ENCODE measurements at places on chromosomes 3 and 15.

DNA sequence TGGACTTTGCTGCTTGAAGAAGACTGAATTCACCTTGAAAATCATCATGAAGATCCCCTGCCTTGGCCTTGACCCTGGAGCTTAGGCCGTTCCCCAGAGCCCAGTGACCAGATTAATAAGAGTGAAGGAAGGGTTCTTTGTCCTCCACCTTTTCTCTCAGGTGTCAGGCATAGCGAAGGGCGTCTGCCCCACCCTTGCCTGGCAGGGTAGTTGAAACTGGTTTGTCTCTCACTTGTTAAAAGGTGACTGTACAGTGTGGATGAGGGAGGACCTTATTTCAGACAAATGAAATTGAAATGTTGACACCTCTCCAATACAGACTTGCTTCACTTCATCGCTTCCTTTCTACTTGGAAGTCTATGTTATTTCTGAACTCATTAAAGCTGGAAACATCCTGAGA lies 223.7 kb upstream of the BHLHE40 start:
- no peak for DNase-seq

DNA sequence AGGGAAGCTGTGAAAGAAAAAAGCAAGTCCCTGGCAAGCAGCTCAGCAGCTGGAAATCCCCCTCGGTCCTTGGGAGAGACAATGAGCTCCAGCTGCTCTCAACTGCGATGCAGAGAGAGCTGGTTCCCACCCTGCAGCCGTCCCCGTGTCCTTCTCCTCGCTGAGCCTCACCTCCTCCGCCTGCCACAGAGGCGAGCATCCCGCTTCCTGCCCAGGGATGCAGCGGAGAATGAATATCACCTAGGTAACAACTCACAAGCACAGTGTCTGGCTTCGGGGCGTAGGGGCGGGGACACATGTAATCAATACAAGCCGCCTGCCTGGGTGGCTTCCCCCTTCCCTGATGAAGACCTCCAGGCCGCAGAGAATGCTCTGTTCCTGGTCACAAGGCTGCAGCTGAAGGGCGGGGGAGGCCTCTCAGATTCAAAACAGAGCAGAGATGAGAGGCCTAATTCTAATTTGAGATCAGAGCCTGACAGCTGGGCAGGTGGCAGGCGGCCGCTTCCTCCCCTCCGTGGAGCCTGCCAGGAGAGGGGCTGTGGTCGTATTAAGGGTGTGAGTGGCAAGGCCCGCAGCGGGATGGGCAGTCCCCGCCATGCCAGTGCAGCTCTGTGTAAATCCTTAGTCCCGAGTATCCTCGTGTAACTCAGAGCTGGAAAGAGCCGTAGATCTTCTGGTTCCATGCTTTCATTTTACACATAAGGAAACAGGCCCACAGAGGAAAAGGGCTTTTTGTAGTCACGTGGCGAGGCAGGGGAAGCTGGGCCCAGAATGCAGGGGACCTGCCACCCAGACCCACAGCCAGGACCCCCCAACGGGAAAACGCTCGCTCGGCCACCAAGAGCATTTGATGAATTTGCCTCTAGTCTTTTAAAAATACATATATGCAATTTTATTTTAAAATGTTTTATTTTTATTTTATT lies 24.3 kb downstream of the ZDHHC19 start:
- DNase-seq, result no peak

- DNase-seq, result no peak
Measured at GRCh38 chr3:194468086-194468485, 18.7 kb downstream of the ATP13A3 start.

DNA sequence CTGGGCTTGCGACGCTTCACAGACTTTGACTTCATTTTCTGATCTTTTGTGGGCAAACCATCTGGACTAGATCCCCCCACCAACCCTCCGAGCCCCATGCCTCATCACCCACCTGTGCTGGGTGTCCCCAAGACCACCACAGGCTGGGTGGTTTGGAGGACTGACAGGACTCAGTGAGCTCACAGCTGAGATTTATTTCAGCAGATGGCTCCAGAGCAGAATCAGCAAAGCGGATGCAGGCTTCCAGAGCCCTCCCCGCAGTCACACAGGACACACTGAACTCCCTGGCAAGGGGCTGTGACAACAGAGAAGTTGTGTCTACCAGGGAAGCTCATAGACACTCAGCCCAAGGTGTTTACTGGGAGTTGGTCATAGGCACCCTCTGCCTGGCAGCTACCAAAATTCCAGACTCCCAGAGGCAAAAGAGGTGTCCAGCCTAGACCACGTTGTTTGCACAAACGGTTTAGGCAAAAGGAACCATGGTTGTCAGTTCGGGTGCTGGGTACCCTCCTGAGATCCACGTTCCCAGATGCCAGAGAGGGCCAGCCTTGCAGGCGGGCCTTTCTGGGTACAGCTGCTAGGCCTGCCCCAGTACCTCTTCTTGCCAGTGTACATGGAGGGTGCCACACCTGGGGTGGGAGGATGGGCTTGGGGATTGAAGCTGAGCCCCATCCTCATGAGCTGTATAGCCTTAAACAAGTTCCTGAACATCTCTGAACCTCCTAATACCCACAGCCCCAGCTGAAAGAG lies 170.3 kb downstream of the NSMCE3 start:
- DNase-seq, result no peak

DNA sequence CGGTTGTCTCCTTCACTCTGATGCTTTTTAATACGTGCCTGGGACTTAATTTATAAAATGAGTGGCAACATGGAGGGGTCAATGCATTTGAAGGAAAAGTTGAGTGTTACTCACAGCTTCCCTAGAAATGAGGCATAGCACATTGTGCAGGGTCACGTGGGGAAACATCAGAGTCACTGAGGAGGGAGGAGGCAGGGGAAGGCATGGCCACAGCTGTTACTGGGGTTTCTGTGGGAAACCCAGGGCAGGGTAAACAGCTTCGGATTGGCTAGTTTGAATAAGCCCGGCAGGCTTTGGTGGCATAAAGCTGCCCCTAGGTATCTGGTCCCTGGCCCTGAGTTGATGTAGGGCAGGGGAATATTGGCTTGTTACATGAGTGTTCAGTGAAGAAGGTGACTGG lies 98.9 kb upstream of the ST8SIA2 start:
- DNase-seq, result no peak

DNA sequence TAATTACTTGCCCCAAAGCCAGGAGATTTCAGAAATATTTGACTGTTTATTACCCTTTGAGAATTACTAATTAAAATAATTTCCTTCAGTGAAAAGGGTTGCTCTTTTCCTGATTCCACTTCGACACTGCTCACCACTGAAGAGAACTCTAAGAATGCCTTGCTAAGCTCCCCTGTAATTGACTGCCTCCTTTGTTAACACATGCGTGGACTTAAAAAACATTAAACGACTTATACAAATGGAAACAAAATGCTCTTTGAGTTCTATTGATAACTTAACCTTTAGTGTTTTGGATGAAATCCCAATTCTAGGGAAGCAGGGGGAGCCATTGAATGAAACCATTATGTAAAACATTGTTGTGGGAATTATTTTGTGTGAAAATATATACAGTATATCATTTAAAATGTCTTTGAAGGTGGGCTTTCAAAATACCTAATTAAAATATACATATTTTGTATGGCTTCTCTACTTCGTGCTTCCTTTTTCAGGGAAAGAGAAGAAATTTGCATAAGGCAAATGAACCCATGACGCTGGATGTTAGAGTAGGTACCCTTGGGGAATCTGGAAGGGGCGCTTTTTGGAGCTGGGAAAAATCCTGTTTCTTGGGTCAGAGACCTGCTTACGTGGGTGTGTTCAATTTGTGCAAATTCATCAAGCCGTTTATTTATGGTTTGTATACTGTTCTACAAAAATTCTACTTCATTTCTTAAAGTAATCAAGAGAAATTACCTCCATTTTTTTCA lies 64.2 kb downstream of the WWTR1 start:
- no peak for DNase-seq

- DNase-seq, result no peak
Measured at GRCh38 chr3:142990721-142991120, 10.6 kb upstream of the U2SURP start.

DNA sequence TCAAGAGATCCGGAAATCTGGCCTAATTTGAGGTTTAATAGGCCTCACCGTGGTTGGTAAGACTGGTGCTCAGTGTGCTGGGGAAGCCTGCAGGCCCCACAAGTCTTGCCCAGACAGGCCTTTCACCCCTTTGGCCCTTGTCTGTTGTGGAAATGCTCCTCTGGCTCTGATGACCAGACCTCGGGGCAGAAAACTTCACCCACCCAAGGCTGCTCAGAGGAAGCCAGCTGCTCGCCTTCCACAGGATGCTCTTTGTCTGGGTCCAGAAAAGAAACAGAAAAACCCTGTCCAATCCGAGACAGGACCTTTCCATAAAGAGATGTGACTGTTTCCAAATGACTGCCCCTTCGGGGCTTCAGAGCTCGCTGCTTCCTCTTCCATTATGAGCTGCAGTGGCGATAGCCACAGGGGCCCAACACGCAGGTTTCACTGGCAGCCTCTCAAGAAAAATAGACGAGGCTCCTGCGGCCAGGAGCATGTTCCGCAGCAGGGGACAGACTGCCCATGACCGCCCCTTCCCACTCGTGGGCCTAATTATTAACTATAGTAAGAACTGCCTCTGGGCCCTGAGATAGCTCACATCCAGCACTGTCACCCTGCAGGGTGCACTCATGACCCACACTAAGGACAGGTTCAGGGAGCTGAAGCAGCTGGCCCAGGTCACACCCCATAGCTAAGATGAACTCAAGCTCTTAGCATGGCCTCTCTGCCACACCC lies 6.8 kb upstream of the SNX22 start:
- DNase-seq, result no peak

DNA sequence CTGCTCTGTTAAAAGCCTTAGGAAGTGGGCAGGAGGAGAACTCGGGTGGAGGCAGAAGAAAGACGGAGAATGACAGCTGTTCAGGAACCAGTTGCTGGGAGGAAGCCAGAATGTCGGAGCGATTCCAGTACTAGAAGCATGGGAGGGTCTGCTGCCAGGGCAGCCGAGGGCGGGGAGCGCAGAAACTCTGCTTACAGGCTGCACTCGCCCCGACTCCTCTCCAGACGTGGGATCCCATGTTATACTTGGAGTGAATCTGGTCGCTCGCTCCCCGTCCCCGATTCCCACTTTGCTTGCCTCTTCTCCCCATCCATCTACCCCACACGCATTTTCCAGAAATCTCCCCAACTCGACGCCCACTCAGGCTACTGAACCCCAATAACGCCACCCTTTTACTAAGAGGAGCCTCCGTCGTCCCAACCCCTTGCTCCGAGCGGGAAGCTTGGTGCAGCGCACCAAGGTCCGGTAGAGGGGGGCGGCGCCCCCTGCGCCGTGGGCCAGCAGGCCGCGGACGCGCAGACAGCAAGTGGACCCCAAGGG lies 665 bp downstream of the GATM start:
- no peak for DNase-seq

GRCh38 chr3:171183042-171183441 lies 156.5 kb upstream of the SLC2A2 start:
- no peak for DNase-seq

- DNase-seq, result no peak
Measured at GRCh38 chr3:124496061-124496460, 234.2 kb upstream of the UMPS start.

- DNase-seq, result no peak
Measured at GRCh38 chr3:123678108-123678511, 93.3 kb upstream of the HACD2 start.

DNA sequence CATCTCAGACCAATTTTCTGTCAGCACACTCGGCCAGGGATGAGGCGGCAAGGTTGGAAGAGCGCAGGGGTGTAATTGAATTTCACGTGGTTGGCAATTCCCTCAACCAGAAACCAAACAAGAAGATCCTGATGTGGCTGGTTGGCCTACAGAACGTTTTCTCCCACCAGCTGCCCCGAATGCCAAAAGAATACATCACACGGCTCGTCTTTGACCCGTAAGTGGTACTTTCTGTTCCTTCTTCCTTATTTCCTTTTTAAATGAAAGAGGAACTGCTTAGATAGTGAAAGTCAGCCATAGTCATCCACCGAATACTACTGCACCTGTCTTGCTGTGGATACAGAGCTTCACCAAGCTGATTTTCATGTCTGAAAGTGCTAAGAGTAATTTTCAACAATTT lies 60.1 kb downstream of the SGO1 start:
- no peak for DNase-seq

GRCh38 chr15:66852064-66852905 lies 150.2 kb downstream of the SMAD6 start:
- DNase-seq, result no peak

DNA sequence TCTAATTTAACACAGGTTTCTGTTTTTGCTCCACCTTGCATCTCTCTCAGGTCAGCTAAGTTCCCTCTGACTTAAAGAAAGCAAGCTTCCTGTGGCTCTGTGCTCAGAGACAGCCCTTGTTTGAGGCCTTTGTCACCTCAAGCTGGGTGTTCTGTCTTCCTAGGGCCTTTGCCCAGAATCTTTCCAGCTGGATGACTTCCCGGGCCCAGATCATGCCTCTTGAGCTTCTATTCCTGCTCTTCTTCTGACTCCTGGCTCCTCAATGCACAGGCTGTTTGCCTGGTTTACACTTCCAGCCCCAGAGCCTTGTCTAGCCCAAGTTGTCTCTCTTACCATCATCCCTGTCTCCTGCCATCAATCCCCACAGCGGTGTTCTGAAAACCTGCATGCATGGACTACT lies 300.6 kb downstream of the VPS13C start:
- DNase-seq, result no peak

DNA sequence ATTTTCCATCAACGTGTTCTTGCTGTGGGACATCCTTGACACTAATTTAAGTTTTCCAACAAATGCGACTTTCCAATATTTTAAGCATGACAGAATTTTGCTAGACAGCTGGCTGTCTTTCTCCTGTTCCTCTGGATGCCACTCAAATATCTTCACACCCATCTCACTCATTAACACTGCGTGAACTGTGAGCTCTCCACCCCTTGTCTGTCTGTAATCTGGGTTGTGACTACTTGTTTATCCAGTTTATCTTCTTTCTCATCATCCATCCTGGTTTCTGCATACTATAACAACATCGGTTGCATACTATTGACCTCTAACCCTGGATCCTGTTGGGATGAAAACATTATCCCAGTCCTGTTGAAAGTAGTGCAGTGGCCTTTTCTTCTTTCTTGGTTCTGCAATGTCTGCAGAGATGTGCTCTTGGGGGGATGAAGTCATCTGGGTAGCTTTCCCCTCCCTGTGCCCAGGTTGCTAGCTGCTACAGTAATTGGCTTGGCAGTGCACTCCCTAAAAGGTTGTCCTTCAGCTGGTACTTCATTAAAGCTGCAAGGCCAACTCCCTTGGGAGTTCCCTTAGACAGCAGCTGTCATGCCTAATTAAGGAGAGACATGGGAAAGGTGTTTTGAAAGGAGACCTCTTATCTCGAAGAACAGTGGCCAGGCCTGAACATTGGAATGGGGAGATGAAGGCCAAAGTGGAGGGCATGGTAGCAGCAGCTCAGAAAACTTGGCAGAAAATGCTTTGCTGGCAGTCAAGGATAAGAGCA lies 24.7 kb downstream of the KAT2B start:
- DNase-seq, result no peak

DNA sequence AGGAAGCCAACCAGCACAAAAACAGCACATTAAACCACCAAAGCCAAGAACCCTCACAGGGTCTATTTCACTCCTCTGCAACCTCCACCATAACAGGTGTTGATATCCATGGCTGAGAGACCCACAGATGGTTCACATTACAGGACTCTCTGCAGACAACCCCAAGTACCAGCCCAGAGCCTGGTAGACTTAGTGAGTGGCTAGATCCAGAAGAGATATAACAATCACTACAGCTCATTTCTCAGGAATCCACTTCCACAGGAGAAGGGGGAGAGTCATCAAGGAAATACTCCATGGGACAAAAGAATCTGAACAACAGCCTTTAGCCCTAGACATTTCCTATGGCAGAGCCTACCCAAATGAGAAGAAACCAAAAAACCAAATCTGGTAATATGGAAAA lies 168.1 kb upstream of the CD96 start:
- DNase-seq, result no peak

GRCh38 chr3:147388700-147389580 lies 17.4 kb downstream of the ZIC4 start:
- no peak for DNase-seq

- DNase-seq, result no peak
Measured at GRCh38 chr3:11699083-11699427, 55.3 kb upstream of the VGLL4 start.
